ENCODE measurements at places on chromosomes 3 and 15.

- no peak for DNase-seq
These were observed 400.8 kb upstream of the SUCLG2 start for GRCh38 chr3:68055215-68055614.

DNA sequence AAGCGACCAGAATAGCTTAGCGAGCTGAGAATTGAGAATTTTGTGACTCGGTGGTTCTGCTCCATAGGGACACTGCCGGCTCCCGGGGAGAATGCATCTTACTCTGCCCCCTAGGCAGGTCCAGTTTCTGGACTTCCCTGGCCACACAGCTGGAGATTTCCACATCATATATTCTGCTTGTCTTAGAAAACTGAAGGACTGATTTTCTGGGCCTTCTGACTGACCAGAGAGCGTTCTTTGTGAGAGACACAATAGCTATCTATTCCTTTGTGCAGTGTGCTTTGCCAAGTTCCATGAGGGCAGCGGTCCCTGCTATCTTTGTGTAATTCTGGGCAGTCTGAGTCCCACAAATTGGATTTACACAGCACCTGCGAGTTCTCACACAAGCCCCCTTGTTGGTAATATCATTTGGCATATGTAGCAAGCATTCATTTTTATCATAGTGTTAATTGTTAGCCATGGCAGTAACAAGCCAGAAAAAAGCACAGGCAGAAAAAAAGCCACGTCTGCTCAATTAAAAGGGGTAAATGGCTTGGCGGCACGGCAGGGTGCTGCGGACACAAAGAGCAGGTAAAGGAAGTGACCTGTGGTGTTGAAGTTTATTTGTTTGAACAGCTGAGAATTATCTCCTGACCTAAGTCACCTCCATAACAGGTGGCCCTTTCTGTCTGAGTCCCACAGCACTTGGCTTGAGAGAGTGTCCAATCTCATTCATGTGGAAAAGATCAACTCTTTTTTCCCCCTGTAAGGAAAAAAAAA, 688.7 kb downstream of the TUSC7 start:
- DNase-seq, result no peak

DNA sequence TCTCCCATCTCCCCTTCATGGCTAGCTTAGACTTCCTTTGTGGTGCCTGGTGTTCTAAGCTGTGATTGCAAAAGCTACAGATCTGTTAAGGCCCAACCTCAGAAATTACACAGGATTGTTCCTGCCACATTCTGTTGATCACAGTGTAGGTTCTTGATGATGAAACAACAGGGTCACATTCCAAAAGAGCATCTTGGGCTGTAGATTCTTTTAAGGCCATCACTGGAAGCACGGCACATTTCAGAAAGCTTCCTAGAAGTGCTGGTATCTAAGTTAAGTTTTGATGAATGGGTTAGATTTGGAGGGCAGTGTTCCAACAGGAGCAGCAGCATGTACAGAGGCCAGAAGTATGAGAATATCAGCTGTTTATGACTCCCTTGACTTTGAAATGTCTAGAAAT, 107.5 kb upstream of the SKOR1 start:
- DNase-seq, result no peak

DNA sequence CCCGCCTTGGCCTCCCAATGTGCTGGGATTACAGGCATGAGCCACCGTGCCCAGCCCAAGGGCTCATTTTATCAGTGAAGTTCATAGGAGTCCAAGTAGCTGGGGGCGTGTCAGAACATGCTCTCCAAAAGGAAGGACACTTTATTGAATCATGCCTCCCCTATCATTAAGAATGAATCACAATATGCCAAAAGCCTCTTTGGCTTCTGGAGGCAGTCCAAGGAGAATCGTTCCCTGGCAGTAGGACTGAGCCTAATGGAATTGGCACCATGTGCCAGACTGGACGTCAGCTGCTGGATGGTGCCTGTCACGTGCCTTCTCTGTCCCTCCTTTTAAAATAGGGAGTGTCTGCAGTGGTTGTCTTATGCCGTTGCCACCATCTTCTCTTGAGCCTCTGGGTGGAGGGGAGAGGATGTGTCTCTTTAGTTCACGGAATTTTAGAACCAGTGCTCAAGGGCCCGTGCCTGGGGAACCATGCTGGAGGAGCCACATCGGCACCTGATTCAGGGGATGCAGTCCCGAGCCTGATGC, 234.7 kb upstream of the LYSMD4 start:
- DNase-seq, result no peak

GRCh38 chr15:38253351-38253781, 730 bp downstream of the SPRED1 start:
- DNase-seq, result peak; percentile 36
